ENCODE measurements at places on chromosomes 3 and 15.

- no peak for DNase-seq
Observed at GRCh38 chr3:39296197-39297077, 16.6 kb upstream of the CX3CR1 start.

GRCh38 chr3:11757441-11757875 lies 89.2 kb downstream of the TAMM41 start:
- DNase-seq, result no peak

- peak; percentile 69 for DNase-seq
Observed at GRCh38 chr3:42043099-42043813, 47.9 kb upstream of the TRAK1 start.

DNA sequence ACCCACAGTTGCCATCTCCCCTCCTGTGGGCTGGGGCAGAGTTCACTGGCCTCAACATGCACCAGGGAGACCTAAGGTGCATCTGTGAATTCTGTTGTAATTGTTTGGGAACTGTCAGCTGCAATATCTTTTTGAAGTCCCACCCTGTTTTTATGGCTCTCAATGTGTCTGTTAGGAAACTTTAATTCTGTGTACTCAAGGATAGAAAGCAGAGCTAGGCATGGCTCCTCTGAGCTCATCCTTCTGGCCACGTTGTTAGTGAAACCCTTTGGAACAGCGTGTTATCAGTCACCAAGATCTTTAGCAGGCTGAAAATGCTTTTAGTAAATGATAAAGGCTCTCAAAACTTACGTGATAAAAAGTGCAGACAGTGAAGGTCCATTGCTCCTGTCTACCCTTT lies 33.6 kb upstream of the MTMR10 start:
- no peak for DNase-seq

DNA sequence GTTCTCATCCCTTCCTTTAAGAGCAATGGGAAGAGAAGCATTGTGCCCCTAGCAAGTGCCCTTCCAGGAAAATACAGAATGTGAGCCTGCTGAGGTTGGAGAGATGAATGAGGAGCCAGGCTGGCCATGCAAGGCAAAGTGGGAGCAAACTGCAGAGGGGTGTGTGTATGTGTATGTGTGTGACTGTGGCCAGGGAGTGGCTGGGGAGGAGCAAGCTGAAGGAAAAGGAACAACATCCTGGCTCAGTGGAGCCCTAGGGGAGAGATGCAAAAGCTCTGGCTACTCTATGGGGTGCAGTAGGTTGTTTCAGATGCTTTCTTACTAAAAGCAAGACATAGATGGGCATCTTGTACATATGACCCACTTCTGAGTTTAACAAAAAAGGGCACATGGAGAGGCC lies 20.6 kb downstream of the FOXP1 start:
- DNase-seq, result no peak

- no peak for DNase-seq
Observed at GRCh38 chr3:11508346-11509172, 135.2 kb downstream of the VGLL4 start.

GRCh38 chr15:93029214-93029835 lies 59.7 kb downstream of the RGMA start:
- DNase-seq, result no peak

DNA sequence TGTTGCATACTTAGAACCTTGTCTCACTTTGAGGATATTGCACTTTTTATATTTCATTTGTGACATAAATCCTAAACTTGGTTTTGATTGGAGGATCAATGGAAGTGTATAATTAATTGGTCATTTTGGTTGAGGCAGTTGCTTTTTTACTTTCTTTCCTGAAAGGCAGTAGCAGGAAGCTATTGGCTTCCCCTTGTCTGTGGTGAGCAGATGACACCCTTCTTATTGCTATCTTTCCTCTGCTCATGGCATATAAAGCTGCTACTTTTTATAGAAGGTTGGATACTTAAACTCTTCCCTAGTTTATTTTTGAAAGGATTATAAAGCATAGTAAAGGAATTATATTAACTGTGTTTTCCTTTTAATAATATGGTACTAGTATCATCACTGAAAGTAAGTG lies 28.6 kb downstream of the FAM98B start:
- no peak for DNase-seq

- DNase-seq, result no peak
Observed at GRCh38 chr3:98730338-98730737, 32.8 kb upstream of the ST3GAL6 start.

DNA sequence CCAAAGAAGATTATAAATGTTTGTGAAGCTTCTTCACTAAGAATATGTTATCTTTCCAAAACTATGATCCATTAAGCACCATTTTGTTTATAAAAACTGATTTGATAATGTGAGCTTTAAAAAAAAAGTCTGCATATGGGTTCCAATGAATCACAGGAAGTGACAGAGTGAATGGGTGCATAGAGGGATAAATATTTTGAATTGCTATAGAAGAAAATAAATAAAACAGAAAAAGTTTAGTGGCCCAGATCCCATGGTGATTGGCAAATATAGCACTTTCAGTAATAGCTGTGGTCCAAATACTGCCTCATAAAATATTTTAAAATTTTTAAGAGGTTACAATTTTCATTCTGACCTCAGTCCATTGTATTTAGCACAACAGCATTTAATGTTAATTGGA lies 19.2 kb downstream of the CPA3 start:
- no peak for DNase-seq

Data from nephron progenitor cell (in vitro differentiated cells).